DMS79 treated with DMSO at 0.1 percent for 48 hours (cell line): ENCODE measurements at places on chromosomes 2 and 18.
A peak's percentile ranks its signal among the peaks of the same experiment; 100 is the strongest.

- no peak for DNase-seq
Observed at GRCh38 chr18:33605250-33605649, 27.2 kb downstream of the ASXL3 start.

DNA sequence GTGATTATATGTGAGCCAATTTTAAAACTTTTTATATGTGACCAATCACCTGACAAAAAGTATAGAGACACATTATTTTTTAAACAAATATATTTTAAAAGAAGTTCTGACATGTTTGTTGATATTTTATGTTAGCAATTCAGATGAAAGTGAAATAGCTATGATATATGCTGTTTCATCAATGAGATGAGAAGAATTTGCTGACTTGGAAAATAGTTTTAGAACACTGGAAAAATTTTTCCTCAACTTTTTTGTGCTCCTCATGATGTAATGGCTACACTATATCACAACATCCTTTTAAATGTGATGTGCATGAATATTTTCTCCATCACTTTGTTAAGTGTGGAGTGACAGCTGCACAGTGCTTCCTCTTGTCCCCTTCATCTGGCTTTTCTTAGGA lies 434.0 kb downstream of the PLCL1 start:
- DNase-seq, result no peak

DNA sequence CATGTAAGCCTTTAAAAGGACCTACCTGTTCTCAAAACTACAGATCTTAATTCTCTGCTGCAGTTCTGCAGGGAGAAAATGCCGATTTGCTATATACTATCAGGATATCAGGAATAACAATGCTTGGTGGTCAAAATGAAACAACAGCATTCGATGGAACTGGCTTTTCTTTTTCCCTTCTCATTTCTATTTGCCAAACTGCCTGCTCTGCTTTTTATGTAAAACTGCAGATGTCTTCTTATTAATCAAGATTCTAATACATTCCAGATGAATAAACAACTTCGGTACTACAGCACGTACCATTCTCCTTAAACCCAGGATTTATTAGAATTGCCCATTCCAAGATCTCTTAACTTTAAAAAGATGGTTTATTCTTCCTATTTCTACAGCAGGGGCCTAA lies 100.9 kb downstream of the ZNF521 start:
- no peak for DNase-seq

DNA sequence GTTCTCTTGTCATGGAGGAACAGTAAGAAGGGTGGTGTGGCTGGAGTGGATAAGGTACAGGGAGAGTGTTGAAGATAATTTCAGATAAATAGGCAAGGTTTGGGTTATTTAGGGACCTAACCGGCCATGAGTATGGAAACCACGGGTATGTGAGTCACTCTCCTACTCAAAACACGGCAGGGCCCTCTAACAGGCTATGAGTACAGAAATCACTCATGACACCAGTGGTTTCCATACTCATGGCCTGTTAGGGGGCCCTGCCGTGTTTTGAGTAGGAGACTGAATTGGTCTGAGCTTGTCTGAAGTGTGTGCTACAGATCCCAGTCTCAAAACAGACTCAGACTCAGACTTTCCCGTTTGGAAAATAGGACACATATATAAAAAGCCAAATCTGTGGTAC lies 428.4 kb upstream of the HNMT start:
- no peak for DNase-seq

DNA sequence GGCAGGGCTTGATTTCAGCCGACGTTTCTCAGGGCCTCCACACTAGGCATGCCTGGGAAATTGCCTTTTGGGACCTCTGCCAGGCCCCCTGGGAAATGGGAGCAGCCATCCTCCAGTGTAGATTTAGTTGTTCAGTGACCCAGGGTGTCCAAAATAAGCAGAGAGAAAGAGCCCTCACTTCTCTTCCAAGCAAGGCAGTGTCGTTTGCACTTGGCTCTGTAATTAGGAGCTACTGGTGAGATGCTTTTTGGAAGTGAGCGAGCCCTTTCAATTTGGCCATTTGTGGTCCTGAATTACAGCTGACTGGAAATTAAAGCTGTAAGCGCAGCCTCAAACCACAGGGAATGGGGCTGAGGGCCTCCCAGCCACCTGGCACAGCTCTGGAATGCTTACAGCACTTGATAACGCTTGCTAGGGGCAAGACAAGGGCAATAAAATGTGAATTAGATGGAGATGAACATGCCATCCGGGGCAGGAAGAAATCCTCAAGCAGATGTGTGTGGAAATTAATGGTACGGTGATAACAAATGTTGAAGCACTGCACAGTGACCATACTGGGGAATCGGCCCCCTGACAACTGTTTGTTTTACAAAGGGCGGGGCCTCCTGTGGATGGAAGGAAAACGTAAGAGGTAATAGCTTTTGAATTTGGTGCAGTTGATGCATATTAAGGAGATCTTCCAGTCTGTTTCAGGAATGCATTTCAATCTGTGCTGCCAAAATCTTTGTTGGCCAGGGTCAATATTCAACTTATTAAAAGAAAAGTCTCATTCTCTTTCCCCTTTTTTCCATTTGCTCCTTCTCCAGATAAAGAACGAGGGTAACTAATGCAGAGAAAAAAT lies 173.1 kb downstream of the UXS1 start:
- DNase-seq, result peak; percentile 87

DNA sequence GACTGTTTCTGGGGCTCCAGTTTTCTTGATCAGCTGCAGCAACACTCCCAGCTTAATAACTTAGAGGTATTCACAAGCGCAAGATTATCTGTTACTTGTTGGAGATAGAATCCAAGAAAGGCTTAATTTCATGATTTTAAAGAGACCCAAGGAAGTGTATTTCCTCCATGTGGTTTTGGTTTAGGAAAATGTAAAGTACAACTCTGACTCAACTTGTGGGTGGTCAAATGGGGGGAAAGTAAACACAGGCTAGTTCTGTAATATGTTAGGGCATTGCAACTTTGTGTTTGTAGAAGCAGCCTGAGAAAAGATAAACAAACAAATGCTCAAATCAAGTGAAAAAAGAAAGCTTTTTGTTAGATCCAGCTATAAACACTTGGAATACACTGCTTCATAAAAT lies 90.1 kb upstream of the COL3A1 start:
- no peak for DNase-seq

DNA sequence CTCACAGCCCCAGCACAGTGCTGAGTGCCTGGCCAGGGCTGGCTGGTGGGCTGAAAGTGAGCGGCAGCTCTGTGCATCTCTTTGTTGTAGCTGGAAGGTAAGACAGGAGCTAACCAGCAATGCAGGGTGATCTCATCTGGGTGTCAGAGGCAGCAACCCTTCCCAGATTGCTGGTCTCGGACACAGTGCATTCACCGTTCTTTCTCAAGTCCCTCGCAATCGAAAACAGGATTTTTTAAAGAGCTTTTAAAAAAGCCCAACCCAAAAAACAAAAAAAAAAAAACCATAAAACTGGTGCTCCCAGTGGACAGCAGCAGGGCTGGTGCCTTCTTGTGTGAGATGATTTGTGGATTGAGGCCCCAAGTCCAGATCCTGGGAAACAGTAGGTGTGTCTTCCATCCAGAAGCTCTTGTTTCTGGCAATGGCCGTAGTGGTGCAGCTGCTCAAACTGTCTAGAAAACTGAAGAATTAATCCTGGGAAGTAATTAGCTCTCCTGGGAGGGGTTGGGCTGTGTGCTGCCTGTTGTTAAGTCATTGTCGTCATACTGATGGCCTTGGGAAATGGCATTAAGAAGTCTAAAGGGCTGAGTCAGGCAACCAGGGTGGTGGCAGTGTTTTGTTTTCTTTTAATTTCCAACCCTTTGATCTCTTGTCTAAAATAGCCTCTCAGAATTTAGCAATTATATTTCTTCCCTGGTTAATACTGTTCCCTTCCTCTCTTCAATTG lies 156.7 kb downstream of the KLHL29 start:
- peak; percentile 33 for DNase-seq

- peak; percentile 61 for DNase-seq
Observed at GRCh38 chr2:109177635-109178034, 48.6 kb downstream of the SH3RF3 start.

GRCh38 chr18:70311726-70312125 lies 22.9 kb downstream of the SOCS6 start:
- DNase-seq, result no peak

DNA sequence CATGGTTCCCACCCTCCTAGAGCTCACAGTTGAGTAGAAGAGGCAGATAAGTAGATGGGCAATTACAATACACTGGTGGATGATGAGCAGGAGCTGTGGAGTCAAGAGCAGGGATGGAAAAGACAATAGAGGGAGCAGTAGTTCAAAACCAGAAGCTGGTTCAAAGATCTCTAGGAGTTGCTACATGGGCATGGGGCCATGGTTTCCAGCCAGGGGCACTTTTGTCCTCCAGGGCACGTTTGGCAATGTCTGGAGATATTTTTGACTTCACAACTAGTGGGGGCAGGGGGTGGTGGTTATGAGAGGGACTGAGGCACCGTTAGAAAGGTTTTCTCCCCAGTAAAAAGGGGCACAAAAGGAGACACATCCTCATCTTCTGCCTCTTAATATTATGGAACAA lies 236.0 kb downstream of the DYSF start:
- DNase-seq, result no peak

DNA sequence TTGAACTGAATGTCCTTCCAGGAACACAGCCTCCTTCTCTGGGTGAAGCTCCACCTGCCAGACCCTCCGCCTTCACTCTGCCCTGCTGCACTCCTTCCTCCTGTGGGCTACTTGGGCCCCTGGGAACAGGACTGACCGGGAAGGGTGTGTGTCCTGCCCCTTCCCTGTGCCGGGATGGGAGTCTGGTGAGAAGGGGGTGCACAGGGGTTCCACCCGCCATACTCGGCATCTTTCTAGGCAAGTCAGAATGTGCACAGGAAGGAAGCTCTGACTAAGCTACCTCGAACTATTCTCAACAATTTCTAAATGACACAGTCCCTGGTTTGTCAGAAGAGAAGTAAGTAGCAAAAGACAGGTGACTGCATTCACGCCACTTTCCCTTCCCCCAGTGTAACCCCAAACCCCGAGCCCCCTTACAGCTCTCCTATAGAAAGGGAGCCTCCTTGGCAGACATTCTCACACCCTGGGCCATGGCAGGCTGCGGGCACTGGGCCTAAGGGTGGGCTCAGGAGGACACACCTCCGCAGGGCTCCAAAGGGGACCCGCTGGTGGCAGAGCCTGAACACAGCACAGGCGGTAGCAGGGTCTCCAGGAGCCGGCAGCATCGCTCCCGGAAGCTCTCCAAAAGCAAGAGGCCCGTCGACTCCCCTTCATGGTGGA lies 184.1 kb downstream of the HDAC4 start:
- DNase-seq, result no peak

- DNase-seq, result no peak
Observed at GRCh38 chr2:121246704-121247255, 38.2 kb downstream of the TFCP2L1 start.

GRCh38 chr2:86487062-86487461 lies 45.9 kb downstream of the KDM3A start:
- DNase-seq, result no peak

DNA sequence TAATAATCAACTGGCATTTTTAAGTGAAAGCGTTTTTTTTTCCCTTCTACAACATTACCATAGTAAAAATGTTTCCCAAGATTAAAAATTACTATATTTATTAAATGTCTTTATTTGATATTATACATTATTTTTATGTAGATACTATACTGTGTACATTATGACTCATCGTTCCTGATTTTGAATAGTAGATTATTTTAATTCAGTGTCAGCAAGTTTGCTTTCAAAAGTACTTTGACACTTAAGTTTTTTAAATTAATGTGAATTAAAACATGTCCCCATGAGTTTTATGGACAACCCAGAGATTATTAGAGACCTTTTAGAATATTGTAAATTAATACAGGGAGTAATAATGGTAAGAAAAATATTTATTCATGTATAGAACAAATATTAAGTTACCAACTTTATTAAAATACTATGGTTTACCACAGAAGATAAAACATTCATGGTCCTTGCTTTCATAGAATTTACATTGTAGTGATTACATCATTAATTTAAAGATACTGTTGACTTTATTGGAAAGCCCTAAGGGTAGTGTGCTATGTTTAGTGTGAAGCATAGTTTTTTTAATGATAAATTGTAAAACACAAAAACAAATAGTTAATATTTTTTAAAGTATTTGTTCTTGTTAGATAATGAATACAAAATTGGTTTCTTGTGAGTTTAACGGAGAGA lies 21.9 kb downstream of the DYNC1I2 start:
- no peak for DNase-seq

DNA sequence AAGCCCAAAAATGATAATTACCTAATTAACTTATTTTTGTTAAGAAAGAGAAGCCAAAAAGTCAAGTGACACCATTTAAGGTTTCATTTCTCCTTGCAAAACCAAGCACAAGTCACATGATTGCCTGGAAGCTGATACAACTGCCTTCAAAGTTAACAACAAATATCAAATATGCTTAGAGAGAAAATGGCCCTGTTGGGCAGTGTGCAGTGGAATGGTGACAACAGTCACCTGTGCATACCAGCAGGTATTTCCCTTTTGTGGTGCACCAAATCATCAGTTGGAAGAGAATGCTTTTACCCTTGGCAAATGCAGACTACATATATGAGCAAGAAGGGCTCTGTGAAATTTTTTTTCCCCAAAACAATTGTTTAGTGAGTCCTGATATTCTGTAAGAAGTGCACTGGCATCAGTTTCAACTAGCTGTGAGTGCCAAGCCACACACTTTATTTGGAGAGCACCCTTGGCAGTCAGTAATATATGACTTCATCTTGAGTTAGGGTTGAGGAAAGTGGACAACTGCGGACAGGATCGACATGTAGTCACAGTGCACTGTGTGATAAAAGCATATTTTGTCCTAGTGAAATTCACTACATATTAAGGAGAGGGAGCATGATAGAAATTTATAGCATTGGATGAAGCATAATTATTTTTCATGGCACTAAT lies 74.9 kb upstream of the DOCK10 start:
- DNase-seq, result no peak

DNA sequence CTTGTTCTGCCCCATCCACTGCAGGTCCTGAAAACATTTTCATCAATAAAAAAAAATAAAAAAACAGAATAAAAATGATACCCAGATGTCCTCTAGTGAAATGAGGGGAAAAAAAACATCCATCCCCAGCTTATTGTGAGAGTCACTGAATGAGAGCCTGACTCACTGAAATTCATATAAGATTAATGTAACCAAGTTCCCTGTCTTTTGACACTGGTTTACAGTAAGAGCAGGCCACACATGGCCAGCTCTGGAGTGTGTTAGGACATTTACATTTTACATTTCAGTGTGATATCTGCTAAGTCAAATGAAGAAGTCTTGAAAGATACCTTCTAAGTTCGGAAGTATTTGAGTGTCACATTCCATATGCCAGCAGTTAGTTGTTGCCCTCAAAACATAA lies 21.1 kb upstream of the IL18R1 start:
- no peak for DNase-seq

DNA sequence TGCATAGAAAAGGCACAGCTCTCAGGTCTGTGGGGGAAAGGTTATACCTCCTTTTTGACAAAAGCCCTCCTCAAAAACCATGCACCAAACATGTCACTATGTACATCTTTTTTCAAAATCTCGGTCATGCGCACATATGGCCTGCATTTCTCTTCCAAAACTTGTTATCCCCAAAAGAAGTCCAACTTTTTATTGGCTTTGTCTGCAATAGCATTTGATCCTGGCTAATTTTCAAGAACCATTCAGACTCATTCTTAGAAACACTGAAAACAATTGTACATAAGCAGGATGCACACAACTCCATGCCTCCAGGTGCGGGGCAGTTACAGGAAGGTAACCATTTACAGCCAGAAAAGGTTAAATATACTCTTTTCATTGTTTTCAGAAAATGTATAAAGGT lies 21.9 kb downstream of the SERTAD2 start:
- DNase-seq, result no peak
